NCI-H187 treated with DMSO at 0.1 percent for 48 hours (cell line): ENCODE measurements at places on chromosomes 7 and 10.

GRCh38 chr10:76937181-76937600, 700.4 kb downstream of the KCNMA1 start:
- no peak for DNase-seq

- DNase-seq = no peak
Measured at GRCh38 chr10:3749600-3749999, 35.4 kb downstream of the KLF6 start.

GRCh38 chr10:31698181-31698830, 230.3 kb downstream of the ARHGAP12 start:
- no peak for DNase-seq

- no peak for DNase-seq
Measured at GRCh38 chr7:44486693-44487092, 3.8 kb downstream of the NUDCD3 start.

GRCh38 chr10:132702601-132703418, 83.1 kb downstream of the NKX6-2 start:
- no peak for DNase-seq

GRCh38 chr10:59037018-59037389, 139.4 kb upstream of the PHYHIPL start:
- DNase-seq = no peak

DNA sequence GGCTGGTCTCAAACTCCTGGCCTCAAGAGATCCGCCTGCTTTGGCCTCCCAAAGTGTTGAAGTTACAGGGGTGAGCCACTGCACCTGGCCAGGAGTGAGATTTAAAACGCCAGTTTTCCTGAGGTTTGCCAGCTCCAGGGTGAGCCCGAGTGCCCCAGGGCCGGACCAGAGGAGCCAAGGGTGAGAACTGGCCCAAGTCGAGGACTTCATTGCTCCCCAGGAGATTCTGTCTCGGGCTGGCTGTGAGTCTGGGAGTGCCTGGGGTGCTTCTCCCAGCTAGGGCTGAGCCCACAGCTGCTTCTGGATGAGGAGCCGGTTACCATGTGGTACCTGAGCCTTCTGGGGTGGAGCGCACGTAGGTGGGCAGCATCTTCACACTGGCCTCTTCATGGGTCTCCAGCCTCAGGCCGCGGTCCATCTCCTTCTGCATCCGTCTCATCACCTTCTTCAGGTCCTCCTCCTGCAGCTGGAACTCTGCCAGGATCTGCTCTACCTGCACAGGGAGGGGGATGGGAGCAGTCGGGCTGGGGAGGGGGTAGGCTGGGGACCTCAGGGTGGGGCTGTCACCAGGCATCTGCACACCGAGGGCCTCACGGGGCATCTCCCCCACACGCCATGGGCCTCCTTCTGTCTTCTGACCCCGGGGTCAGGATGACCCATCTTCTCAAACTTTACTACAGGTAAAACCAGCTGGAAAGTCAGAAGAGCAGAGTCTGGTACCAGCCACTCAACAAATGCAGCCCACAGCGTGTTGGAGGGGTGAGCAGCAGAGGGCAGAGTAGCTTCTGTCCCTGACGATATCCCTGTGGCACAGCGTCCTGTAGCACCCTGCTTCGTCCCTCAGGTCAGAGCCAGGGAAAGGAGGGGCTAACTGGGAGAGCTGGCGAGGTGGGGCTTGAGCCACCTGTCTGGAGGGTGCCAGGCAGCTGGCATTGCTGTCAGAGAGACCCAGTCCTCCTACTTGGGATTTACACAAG, 12.1 kb upstream of the MYL7 start:
- DNase-seq = no peak

GRCh38 chr10:120161111-120161510, 268.6 kb downstream of the SEC23IP start:
- DNase-seq = no peak

DNA sequence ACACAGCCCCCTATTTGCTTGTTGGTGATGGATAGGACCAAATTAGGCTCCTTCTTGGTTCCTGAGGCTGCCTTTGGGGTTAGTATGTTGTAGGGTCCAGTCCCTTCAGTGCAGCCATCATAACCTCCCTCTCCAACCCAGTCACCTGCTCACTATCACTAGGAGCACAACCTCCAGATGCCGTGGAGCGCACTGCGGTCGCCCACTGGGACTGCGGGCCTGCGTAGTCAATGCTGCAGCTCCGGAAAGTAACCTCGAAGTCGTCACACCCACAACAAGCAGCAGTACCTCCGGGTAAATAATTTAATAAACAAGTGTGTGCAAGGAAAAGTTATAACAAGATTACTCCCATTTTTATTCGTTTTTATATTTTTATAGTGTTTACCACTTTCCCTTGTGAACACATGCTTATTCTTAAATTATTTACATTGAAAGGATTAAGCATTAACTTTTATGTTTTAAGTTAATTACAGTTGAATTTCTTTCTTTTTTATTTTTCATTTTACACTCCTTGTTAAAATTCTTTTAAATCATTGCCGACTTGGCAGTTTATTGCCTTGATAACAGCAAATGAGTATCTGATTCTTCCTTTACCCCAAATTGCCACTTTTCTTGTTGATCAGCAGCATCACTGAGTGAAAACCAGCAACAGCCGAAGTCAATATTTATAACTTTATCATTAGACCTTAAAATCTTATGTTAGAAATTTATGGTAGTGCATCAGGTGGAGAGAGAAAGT, 399.5 kb upstream of the LRGUK start:
- DNase-seq = no peak

- no peak for DNase-seq
Measured at GRCh38 chr7:14309432-14309831, 320.0 kb upstream of the ETV1 start.

DNA sequence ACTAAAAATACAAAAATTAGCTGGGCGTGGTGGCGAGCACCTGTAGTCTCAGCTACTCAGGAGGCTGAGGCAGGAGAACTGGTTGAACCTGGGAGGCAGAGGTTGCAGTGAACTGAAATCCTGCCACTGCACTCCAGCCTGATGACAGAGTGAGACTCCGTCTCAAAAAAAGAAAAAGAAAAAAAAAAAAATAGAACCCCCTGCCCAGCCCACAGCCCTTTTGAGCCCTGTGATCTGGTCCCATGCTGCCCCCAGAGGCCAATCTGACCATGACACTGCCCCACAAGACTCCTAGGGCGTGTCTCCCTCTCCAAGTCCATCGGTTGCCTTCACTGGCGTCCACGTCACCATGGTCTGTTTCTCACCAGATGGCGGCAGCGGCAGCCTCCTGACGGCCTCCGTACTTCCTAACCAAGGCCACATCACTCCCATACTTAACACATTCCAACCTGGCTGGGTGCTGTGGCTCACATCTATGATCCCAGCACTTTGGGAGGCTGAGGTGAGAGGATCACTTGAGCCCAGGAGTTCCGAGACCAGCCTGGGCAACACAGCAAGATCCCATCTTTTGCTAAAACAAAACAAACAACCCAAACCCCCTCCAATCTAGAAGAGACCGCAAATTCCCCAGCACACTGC, 18.0 kb downstream of the STX1A start:
- no peak for DNase-seq

- no peak for DNase-seq
Measured at GRCh38 chr10:44959247-44960087, at the start of gene RASSF4. RASSF4 (plus strand) TSS chr10:44959802; CDS start chr10:44970203, 10,401 bp downstream.

DNA sequence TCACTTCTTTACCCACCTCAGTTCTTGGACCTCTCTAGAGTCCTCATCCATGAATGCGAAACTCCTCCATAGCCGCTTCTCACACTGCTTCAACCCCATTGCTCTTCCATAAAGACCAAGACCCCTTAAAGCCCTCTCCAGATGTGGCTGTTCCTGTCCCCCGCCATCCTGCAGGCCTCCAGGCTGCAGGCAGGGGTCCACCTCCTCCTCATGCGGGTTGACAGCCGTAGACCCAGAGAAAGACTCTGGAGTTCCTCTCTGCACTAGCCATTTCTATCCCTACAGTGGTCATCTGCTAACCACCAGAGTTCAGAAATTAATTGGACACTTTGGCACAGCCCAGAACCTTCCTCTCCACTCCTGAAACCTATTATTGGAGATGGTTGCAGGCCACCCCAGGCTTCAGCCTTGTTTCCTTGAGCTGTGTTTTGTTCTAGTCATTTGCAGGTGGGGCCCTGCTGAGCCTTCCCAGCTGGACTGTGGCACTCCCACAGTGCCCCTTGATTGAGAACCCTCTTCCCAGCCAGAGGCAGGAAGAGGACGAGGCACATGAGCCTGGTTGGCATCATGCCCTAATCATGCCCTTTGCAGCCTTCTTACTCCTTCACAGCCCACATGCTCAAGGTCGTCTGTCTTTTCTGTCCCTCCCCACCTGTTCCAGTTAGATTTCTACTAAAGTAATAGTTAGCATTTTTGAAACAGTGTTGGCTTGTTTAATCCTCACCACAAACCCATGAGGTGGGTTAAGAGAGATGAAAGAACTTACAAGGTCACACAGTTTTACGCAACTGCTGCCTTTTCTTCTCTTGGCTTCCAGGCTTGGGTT, 23.9 kb downstream of the CUL1 start:
- DNase-seq = no peak

GRCh38 chr7:72028267-72028666, 383.9 kb downstream of the CALN1 start:
- no peak for DNase-seq

DNA sequence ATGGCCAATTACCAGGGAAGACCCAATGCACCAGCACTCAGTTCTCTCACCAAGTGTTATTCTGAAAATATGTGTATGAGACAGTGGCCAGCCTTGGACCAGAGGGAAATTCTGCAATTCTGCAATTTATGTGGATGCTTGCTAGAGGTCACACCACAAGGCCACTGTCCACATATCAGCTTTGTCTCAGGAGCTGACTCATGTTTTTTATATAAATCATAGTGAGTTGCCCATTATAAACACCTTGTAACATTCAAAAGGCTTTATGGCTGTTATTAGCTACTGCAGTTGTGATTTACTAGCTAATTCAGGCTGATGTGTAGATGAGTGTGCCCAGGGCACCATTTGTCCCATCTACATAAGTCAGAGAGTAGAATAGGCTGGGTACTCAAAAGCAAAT, 649.0 kb downstream of the LRMDA start:
- no peak for DNase-seq

DNA sequence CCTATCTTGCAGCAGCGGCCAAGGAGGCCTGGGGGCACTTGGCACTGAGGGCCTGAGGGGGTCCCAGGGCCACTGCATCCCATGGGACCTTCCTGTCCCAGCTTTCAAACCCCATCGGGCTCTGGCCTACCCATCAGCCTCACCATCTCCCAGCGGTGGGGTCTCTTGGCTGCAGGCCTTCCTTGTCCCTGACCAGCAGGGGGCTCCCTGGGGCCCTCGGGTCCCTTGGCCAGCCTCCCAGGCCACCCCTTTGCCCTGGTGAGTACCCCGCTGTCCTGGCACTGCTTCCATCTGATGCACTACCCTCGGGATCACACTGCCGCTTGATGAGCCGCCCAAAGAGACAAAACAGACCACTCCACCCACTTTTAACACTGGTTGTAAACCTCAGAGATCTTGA, 43.5 kb downstream of the YKT6 start:
- no peak for DNase-seq

DNA sequence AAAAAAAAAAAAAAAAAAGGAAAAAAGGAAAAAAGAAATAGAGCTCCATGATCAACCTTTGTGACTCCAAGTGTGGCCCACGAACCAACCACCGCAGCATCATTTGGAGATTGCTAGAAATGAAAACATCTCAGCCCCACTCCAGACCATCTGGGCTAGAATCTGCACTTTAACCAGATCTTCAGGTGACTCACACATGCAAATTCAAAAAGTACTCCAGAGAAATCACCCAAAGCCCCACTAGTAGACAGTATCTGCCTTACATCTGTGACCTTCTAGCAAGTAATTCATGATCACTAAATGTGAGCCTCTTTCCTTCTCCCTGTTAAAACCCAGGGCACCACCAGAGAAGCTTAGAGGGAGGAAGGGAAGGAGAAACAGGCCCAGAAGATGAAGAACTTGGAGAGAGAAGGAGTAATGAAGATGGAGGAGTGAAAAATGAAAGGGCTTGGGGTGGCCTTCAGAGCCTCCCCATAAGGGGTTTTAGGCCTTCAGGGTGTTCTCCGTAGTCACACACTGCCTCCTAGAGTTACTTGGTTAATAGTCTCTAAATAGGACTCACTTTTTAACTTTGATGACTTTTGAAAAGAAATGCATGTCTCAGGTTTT, 94.0 kb downstream of the SLC37A3 start:
- DNase-seq = no peak

DNA sequence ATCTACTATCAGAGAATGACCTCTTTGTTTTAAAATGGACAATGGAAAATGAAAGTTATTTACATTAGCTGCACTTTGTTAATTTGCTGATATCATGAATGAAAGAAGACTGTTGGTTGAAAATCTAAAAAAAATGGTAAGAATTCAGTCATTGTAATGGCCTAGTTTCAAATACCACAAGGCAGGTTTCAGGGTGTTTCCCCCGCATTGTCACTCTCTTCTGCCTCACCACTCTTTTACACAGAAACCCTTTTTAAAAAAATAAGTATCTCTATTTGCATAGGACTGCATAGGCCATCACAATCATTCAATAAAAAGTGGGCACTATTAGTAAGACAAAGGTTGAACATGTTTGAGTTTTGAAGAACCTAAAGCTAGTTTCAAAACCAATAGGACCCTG, 737.1 kb downstream of the INHBA start:
- no peak for DNase-seq

DNA sequence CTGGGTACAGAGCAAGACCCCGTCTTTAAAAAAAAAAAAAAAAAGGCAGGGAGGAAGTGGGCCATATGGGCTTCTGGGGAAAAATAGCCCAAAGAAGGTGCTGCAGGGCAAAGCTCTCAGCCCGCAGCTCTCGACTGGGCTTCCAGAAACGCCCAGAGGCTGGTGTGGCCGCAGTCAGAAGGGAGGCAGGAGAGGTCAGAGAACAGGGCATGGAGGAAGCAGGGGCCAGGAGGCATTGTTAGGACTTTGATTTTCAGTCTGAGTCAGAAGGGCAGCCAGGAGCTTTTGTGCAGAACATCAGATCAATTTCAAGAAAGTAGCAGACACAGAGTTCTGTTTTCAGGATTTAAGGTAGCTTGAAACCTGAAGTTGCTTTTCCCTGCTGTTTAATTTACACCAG, 35.3 kb upstream of the CYTH3 start:
- DNase-seq = no peak

- no peak for DNase-seq
Measured at GRCh38 chr10:56296618-56297017, 64.4 kb downstream of the ZWINT start.

DNA sequence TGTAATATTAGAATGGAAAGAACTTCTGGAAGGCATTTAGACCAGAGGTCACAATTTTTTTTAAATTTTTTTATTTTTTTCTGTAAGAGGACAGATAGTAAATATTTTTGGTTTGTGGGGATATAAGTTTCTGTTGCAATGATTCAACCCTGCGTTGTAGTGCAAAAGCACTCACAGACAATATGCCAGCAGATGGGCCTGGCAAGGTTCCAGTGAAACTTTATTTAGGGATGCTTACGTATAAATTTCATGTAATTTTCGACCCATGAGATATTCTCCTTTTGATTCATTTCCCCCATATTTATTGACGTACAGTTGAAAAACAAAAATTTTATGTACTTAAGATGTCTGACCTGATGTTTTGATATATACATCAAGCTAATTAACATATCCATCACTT, 72.8 kb upstream of the NMT2 start:
- no peak for DNase-seq

DNA sequence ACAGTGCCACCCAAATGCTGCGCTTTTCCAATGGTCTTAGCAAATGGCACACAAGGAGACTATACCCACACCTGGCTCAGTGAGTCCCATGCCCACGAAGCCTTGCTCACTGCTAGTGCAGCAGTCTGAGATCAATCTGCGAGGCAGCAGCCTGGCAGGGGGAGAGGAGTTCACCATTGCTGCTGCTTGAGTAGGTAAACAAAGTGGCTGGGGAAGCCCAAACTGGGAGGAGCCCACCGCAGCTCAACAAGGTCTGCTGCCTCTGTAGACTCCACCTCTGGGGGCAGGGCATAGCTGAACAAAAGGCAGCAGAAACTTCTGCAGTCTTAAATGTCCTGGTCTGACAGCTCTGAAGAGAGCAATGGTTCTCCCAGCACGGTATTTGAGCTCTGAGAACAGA, 891.2 kb downstream of the PCDH15 start:
- no peak for DNase-seq
